ENCODE measurements at places on chromosomes 13 and 19. TPM values are rescaled to one million over a fixed set of nuclear protein-coding genes. Genes with fewer than 3 reads are reported as not detected.

IGFL1 gene
- not detected for total RNA-seq

- H3K27ac ChIP-seq: no peak overlapping the region
- no peaks in the 10 kb centered on the region for H3K27me3 ChIP-seq
- no peak for DNase-seq
- no peaks in the 10 kb centered on the region for H3K4me1 ChIP-seq
- H3K4me3 ChIP-seq: no peak overlapping the region
Measured at GRCh38 chr13:57933606-57934005, 302.1 kb downstream of the PCDH17 start.

- no peak overlapping the region for H3K27ac ChIP-seq
- H3K27me3 ChIP-seq: peaks cover 13% of the 10 kb centered on the region
- no peak for DNase-seq
- peaks cover 4% of the 10 kb centered on the region for H3K4me1 ChIP-seq
Measured at GRCh38 chr13:100234006-100234405, 145.1 kb downstream of the PCCA start.

KLF1 gene
- total RNA-seq: 0.62 TPM

DNA sequence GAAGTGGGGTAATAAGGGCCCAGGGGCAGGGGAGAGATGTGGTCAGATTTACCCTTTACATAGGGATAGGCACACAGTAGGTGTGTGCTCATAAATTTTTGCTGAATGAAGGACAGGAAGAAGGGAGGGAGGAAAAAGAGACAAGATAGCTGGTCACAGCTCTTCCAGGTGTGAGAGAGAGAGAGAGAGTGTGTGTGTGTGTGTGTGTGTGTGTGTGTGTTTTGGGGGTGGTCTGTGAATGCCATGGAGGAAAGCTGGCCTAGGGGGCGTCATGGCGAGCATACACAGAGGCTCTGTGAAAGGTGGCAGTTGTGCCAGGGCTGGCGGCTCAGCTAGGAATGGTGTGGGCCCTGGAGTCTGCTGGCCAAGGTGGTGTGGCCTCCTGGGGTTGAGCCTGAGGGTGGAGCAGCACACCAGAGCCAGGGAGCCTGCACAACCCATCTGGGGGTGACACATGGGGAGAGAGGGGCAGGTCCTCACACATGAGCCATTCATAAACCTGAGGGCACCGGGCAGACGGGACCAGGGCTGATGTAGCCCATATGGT, 6.0 kb upstream of the PRX start:
- H3K27me3 ChIP-seq: no peaks in the 10 kb centered on the region
- H3K4me1 ChIP-seq: peaks cover 21% of the 10 kb centered on the region
- H3K36me3 ChIP-seq: peaks cover 9% of the 10 kb centered on the region
- H3K27ac ChIP-seq: no peak overlapping the region
- DNase-seq: no peak

- no peak overlapping the region for H3K4me3 ChIP-seq
- no peaks in the 10 kb centered on the region for H3K27me3 ChIP-seq
- H3K27ac ChIP-seq: no peak overlapping the region
Measured at GRCh38 chr19:3945838-3946237, 13.0 kb downstream of the NMRK2 start.

GRCh38 chr13:78701383-78701782, 42.4 kb upstream of the OBI1 start:
- no peak overlapping the region for H3K4me3 ChIP-seq
- DNase-seq: no peak
- H3K36me3 ChIP-seq: no peaks in the 10 kb centered on the region
- H3K4me1 ChIP-seq: no peaks in the 10 kb centered on the region
- H3K27ac ChIP-seq: no peak overlapping the region
- no peaks in the 10 kb centered on the region for H3K27me3 ChIP-seq

KIR3DL1 gene
- not detected for total RNA-seq

DNA sequence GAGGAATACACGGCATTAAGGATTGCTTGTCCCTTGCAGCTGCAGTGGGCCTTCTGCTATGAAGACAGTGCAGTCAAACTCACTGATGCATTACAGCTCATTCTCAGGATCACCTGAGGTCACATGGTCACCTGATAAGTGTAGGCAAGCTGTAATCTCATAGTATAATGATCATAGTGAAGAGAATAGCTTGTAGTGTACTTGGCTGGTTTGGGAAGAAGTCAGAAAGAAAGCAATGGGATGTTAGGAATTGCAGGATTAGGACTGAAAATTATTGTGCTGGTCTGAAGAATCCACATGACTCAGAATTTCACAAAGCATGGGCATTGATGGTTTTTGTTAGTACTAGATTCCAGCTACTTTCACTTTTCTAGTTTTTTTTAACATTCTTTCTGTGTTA, 76.7 kb downstream of the MBNL2 start:
- H3K4me1 ChIP-seq: peaks cover 17% of the 10 kb centered on the region
- H3K27me3 ChIP-seq: no peaks in the 10 kb centered on the region
- no peak overlapping the region for H3K4me3 ChIP-seq
- no peak for DNase-seq
- H3K36me3 ChIP-seq: peaks cover 8% of the 10 kb centered on the region
